ENCODE measurements at places on chromosomes 11 and 22.

DNA sequence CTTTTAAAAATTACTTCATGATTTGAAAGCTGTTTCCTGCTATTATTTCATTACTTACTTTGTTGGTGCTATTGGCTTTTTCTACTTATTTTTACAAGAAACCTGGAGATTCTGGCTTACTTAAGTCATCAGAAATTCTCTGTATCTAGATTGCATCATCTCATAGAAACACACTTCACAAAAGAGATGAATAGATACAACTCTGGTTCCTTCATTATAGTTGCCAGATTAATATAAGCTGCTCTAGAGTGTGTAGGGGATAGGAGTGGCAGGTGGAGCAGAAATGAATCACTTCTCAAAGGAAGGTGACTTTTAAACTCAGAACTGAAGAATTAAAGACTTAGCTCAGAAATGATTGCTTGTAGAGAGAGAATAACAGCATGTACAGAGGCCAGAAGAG, 20.0 kb downstream of the CYP2R1 start:
- DNase-seq, result no peak

- DNase-seq, result no peak
Measured at GRCh38 chr22:48712558-48713271, 1115.0 kb downstream of the BRD1 start.

- no peak for DNase-seq
Measured at GRCh38 chr11:114298710-114299109, 2.5 kb downstream of the NNMT start.

DNA sequence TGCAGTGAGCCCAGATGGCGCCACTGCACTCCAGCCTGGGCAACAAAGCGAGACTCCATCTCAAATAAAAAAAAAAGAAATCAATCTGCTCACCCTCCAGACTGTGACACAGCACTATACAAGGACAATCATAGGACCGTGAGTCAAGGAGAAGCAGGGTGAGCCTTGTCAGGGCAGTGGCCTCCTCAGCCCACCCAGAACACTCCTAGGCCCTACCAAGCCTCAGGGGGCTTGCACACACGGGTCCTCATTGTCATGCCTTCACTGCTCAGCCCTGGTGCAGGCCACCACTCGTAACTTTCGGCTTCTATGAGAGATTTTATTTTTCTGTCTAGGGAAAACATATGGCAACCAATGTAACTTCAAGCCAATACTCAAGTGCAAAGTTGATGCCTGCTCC, 35.8 kb downstream of the DGCR2 start:
- no peak for DNase-seq

- DNase-seq, result no peak
Measured at GRCh38 chr11:116710001-116710674, 62.6 kb downstream of the BUD13 start.

DNA sequence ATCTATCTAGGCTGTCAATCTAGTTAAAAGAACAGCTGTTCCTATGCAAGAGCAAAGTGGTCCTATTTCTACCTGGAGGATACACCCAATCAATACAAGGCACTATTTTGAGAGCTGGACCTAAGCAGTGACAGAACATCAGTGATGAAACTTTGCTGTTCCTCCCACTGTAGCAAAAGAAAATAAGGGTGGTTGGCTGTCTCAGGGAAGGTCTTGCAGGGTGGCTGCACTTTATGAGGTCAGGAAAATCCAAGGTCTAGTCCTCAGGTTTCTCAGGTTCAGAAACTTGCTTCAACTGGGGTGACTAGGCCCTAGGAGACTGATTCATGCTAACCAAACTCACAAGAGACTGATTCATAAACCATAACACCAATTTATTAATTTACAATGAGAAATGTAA, 11.6 kb downstream of the CPSF7 start:
- DNase-seq, result no peak

GRCh38 chr11:8019314-8020243, 32.4 kb downstream of the EIF3F start:
- DNase-seq, result no peak

GRCh38 chr11:67626970-67627369, 2.8 kb downstream of the NUDT8 start:
- no peak for DNase-seq

DNA sequence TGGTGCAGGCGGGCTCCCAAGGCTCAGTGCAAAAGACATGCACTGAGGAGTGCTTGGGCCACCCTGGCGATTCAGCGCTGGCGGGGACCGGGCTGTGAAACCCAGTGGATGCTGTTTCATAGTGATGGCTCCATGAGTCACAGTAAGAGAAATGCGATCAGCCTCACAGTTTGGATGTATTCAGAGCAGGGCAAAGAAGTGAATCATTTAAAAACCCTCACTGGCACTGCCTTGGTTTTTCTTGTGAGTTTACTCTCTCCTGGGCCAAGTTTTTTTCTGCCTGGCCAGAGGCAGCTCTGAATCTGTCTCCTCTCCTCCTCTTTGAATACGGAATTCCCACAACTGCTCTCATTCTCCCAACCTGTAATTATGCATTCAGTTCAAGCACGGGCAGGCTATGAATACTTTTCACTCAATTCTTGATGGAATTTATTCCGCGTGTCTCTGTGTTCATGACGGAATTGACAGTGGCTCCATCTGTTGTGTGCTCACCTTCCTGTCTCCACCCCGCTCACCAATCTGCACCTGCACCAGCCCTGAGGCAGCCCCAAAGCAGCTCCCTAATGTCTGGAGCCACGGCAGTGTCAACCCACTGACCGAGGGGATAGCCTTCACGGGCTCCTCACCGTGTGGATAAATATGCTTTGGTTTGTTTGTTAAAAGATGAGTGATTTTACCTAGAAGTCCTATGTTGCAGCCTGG, 14.9 kb downstream of the ADAMTS8 start:
- DNase-seq, result no peak

DNA sequence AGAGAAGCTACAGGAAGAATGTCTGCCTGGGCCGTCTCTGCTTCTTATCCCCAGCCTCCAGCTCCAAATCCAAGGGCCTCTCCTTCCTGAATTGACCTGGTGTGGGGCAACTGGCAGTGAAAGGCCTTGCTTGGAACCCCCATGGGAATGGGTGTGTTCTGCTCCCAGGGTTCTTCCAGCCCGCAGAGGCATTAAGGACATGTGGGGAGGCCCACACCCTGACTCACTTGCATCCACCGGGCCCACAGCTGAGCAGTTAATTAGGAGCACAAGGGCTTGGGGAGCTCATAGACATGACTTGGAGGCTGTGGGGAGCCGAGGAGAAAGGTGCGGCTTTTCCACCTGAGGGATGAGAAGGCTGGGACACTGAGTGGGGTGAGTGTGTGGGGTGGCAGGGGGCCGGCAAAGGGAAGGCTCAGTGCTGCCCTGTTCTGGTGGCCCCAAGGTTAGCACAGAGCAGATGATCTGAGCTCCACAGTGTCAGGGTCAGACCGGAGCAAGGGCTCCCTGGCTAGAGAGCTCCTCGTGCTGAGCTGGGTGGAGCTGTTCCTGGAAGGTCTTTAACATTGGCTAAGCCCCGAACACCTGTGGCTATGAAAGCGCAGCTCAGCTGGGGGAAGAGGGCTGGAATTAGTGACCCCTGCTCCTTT, 64.5 kb upstream of the NECTIN1 start:
- no peak for DNase-seq

- no peak for DNase-seq
Measured at GRCh38 chr22:19253143-19253542, 38.4 kb downstream of the CLTCL1 start.

- DNase-seq, result no peak
Measured at GRCh38 chr11:86957976-86958646, 2.9 kb upstream of the FZD4 start.

DNA sequence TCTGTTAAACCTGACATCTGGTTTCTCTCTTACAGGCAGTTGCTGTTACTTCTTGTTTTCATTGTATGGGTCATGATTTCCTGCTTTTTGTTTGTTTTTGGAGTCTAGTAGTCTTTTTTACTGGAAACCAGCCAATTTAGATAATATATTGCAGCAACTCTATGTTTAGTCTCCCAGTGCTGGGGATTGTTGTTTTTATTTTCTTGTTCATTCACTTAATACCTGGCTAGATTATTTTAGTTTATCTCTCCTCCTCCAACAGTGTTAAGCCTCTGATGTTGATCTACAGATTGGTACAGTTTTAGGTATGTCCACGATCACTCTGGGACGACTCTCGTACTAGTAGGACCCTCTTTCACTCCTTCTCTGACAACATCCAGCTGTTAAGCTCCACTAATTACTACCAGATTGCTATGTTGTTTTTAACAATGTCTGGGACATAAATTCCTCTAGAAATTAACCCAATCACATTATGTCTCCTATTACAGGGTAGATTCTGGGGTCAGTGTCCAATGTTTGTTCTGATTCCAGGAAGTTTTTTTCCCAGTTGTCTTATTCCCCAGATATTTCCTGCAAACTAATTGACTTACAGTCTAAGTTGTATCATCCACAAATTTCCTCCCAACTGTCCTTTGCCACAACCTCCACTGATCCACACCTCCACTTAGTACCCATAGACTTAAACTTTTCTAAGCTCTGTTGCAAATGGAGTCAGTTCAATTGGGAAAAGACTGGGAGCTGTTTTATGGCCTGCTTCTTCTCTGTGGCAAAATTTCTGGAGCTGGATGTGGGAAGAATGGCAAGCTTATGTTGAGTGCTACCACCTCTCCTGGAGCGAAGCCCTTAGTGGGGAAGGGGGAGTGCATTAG, 1280.6 kb upstream of the CNTN5 start:
- DNase-seq, result no peak

DNA sequence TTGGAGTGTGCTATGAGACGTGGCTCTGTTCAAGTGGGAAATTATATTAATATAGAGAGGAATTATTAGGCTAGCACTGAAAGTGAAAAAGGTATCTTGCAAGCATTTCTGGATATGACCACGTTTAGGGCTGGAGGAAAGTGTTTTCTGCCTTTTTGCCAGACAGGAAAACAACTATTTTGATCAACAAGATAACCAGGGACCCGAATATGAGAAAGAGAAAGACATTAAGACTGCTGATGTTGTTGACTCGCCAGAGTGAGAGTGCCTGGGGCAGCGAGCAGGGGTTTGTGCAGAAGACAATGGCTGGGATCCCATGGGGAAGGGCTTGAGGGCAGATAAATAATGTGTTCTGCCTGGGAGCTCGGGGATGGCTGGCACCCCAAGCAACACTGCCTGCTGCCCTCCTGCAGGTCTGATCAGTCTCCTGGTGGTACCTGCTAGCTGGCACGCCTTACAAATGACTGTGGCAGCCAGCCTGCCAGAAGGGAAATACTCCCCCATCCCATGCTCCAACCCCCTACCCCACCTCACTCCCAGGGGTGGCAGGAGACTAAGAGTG, 23.1 kb upstream of the CHST1 start:
- no peak for DNase-seq

GRCh38 chr22:21837248-21837979, 30.0 kb downstream of the MAPK1 start:
- no peak for DNase-seq

DNA sequence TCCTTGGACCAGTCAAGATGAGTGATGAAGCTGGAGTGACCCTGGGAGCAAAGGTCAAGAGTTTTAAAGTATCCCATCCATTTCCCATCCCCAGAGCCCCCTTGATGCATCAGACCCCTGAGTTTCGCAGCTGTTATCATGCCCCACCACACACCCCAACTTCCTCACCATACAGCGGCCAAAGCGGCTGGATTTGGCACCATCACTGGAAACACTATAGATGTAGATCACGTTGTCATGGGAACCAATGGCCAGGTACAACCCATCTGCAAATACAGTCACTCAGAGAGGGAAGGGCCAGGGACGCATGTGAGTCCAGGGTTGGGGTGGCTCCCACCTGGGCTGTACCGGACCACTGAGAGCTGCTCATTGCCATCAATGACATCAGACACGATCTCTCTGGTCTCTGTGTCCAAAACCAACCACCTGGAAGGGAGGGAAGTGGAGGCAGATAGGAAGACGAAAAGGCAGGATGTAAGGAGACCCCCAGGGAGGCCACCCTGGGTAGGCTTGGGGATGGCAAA, 2.2 kb upstream of the MTA2 start:
- DNase-seq, result no peak

- no peak for DNase-seq
Measured at GRCh38 chr22:33659448-33659847, 260.8 kb downstream of the LARGE1 start.

- DNase-seq, result no peak
Measured at GRCh38 chr11:46183819-46184218, 62.6 kb upstream of the PHF21A start.

DNA sequence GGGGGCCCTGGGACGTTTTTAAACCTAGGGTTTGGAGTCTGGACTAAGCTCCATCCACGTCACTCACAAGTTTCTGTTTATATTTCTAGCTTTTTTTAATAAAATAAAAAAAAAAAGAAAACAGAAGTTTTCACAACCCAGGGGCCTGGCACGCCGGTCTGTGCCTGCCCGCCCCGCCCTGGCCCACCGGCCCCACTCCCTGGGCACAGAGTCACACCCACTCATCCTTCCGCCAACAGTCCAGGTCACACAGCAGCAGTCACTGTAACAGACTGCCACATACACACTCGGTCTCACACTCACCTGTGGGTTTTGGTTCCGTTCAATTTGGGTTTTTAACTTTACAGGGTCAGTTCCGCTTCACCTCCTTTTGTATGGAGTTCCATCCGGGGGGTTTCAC, 5.3 kb upstream of the ACR start:
- no peak for DNase-seq

GRCh38 chr22:27844256-27844655, 42.7 kb upstream of the MN1 start:
- DNase-seq, result no peak

- no peak for DNase-seq
Measured at GRCh38 chr11:77479746-77480352, 6.0 kb upstream of the PAK1 start.

GRCh38 chr11:30586251-30587144, at the start of gene MPPED2:
Gene MPPED2, minus strand, starts transcription at chr11:30586353. Its CDS starts 5,980 bp downstream, at chr11:30580373.
- DNase-seq, result peak; percentile 36

- no peak for DNase-seq
Measured at GRCh38 chr11:2760196-2760871, 60.5 kb upstream of the KCNQ1OT1 start.

- no peak for DNase-seq
Measured at GRCh38 chr11:12106101-12106500, 4.3 kb upstream of the MICAL2 start.

DNA sequence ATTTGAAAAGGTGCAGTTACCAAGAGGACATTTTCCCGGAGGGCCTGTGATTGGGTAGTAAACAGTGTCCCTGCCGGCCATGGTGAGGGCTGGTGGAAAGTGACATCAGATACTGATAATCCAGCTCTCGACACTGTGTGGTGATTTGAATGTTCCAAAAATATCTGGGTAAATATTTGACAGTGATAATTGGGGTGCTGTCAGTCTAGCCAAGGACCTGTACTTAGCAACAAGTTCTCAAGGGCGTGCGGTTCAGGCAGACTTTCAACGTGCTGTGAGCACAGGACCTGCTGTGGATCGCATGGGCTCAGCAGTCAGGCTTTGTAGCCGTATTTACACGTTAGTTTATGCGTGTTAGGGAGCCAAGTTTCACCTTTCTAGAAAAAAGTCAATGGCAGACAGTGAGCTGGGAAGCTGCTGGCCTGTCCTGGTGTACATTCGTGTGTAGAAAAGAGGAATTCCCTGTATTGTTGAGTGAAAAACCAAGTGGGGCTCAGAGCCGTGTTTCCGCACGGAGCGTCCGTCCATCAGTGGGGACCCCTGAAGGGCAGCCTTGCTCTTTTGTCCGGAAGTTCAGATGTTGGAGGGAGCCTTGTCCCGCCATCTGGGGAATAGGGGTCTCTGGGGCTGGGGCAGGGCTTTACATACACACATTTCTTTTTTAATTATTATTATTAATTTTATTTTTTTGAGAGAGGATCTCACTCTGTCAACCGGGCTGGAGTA, 11.3 kb downstream of the TRMU start:
- no peak for DNase-seq

All from RPMI8226 (cell line).